Activated CD8-positive, alpha-beta memory T cell treated with anti-CD3 and anti-CD28 coated beads, Interleukin-2, amount 10 ng/mL, durations not matched to agents 7 days and 5 days (primary cell): ENCODE measurements at places on chromosomes 3 and 15.

- no peak for DNase-seq
Observed at GRCh38 chr3:159839561-159840379, 148.9 kb upstream of the IL12A start.

DNA sequence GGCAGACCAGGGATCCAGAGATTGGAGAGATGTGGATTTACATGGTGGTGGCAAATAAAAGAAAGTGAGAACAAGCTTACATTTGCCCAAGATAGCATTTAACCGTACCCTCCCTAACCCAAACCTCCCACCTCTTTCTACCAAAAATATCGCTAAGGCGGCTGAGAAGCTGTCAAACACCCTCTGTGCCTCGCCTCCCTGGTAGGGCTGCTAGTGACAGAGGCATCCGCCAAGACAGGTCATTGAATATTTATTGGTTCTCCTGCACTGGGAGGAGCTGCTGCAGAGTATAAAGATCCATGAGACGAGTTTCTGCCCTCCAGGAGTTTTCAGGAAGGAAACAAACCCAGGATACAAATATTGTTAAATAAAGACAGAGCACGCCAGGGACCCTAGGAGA lies 107.3 kb upstream of the TMC3 start:
- no peak for DNase-seq

DNA sequence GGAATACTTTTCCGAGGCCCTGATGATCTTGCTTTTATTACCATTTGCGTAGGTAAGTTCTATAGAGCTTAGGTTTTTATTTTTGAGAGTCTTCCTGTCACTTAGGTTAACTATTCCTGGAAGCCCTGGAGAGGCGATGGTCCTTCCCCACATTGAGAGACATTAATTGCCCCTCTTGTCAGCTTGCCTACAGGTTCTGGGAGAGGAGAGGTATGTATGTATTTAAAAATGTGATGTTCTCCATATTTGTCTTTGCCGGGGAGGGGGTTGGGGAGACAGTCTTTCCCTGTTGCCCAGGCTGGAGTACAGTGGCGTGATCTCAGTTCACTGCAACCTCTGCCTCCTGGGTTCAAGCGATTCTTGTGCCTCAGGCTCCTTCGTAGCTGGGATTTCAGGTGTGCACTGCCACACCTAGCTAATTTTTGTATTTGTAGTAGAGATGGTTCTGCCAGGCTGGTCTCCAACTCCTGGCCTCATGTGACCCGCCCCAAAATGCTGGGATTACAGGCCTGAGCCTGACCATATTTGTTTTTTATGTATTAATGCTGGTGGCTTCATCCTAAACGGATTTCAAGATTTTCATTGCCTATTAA lies 6.2 kb downstream of the RPSA start:
- no peak for DNase-seq

DNA sequence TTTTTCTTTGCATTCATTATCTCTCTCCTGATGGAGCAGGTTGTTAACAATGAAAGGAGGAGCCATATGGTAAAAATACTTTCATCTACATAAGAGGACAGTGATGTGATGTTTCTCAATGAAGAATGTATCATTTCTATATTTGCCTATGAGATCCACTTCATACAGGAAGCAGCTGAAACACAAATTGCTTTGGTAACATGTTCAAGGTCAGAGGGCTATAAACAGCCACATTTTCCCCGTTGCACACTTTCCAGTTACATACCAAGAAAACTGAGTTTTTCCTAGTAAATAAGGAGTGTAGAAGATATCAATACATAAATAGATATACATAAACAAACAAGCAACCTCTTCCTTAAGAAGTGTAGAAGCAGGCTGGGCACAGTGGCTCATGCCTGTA lies 32.6 kb upstream of the GYG1 start:
- DNase-seq = no peak

DNA sequence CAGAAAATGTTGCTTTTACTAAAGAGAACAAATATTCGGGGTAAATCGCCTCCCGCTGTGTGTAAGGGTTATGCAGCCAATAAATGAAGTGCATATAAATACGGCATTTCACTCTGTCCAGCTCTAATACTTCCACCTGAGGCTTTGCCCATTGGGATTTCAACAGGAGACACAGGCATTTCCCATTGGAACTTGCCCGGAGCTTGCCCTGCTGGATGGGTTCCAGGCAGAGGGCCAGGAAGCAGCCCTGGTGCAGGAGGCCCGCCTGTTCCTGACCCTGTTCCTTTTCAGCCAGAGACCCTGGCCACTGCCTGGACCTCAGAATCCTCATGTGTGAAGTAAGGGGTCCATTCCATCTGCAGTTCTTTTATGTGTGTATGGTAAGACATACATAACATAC lies 17.4 kb upstream of the CEMIP start:
- DNase-seq = no peak

GRCh38 chr3:10248984-10249748 lies 907 bp downstream of the TATDN2 start:
- peak; percentile 77 for DNase-seq

GRCh38 chr3:99868311-99868646 lies 50.6 kb downstream of the CMSS1 start:
- DNase-seq = no peak
